ENCODE measurements at places on chromosomes 12 and 14. TPM values are rescaled to one million over a fixed set of nuclear protein-coding genes. Genes with fewer than 3 reads are reported as not detected.
A peak's percentile ranks its signal among the peaks of the same experiment; 100 is the strongest.

The PRIMA1 gene
- total RNA-seq = not detected

The GPR65 gene
- not detected for total RNA-seq

The KRT80 gene
- total RNA-seq = 27.3 TPM

The MON2 gene
- total RNA-seq = 54.0 TPM

The CHGA gene
- total RNA-seq = not detected

The EIF4B gene
- total RNA-seq = 1,149 TPM

The GPR162 gene
- total RNA-seq = not detected

The PLEKHD1 gene
- total RNA-seq = 0.10 TPM

The CCDC175 gene
- not detected for total RNA-seq

The RASSF8 gene
- total RNA-seq = 48.1 TPM

The KRT78 gene
- total RNA-seq = not detected

The RNASE3 gene
- not detected for total RNA-seq

DNA sequence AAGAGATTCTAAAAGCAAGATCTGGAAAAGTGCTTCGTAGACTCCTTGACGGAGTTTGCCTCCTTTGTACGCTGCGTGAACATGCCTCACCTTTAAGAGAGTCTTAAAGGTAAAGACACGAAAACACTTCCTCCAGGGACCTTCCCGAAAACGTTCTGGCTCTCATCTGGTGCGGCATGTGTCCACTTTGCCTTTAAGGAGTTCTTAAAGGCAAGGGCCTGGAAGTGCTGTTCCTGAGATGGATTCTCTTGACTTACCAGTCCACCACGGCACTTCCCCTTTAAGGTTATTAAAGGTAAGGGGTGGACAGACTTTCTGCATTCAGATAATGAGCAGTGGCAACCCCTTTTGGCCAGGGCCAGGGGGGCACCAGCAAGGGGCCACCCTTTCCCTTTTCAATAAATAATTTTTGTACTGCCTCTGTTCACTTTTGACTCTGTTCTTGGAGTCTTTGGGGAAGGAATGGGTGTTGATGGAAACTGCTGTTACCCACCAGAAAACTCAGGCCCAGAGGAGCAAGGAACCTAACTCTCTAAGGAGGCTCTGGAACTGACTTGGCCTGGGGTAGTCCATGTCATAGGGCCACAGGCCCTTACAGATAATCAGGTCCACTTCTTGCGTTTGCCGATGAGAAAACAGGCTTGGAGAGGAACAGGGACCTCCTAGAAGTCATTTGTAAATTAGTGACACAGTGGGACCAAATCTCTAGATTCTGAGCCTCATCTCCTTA lies 4.4 kb downstream of the REM2 start:
- peak; percentile 96 for DNase-seq

GRCh38 chr12:102565555-102565954 lies 85.2 kb upstream of the IGF1 start:
- no peak for DNase-seq

GRCh38 chr12:100953677-100954076 lies 159.1 kb downstream of the ANO4 start:
- DNase-seq = no peak

- peak; percentile 79 for DNase-seq
Measured at GRCh38 chr12:47033789-47034555, 45.4 kb upstream of the PCED1B start.

GRCh38 chr14:50249136-50249775 lies 17.9 kb upstream of the SOS2 start:
- no peak for DNase-seq

DNA sequence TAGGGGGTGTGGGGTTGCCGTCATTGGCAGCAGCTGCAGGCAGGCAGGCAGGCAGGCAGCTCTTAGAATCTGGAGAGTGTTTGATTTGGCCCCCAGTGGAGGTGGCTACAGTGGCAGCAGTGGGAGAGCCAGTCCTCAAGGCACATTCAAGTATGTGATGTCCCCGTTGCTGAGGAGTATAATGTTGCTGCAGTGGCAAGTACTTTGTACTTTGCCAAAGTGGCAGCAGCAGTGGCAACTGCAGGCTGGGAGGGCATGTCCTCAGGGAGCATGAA lies 147.1 kb downstream of the PAPOLA start:
- DNase-seq = no peak

DNA sequence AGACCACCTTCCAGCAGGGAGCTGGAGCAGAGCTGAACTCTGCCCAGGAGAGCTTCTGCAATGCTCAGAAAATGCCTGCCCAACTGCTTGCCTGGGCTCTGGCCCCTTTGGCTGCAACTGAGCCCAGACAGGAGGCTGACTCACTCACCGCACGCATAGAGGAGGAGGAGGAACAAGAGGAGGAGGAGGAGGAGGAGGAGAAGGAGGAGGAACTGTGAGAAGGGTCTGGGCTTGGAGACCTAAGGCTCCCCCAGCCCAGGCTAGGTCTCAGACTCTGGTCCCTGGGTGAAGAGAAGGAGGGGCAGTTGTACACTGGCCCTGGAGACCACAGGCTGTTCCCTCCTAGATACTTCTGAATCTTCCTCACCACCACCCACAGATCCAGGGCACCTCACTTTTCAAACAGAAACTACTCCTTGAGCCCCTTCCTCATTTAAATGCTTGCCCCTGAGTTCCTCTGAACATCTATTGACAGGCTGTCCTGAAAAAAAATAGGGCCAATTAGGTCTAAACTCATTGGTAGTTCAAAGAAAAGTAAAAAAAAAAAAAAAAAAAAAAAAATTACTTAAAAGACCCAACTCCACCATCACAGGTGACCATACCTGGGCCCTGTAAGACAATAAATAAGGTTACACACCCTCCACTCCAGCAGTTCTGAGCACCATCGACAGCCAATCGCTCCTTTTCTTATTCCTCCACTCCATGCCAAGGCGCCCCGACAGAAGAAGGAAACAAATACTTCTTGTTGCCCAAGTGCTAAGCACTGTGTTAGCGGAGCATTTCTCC lies 674 bp downstream of the VDR start:
- peak; percentile 69 for DNase-seq

DNA sequence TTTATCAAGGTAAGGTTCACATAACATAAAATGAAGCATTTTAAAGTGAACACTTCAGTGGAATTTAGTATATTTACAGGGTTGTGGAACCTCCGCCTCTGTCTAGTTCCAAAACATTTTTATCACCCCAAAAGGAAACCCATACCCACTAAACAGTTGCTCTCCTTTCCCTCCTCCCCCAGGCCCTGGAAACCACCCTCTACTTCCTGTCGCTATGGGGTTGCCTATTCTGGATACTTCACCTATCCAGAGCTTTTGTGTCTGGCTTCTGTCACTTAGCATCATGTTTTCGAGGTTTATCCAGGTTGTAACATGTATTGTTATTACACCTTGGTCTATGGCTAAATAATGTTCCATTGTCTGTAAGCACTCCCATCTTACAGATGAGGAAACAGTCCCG lies 27.7 kb upstream of the ZFP36L1 start:
- no peak for DNase-seq

GRCh38 chr12:44774815-44775411 lies 101.2 kb downstream of the NELL2 start:
- DNase-seq = no peak

DNA sequence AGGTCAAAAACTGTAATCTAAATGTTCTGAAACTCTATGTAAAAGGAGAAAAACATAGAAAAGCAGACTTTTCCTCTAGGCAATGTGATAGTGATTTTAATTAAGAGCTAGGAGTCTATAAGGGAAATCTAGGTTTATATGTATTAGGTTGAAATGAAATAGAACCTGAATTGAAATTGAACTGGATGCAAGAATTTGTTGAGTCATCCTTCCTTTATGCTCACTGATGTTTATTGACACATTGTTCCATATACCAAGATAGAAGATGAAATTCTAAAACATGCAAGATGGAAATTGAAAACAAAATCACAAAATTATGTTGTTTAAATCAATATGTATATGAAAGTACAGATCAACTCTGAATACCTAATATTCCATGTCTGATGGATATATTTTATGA lies 170.4 kb upstream of the FLRT2 start:
- no peak for DNase-seq

DNA sequence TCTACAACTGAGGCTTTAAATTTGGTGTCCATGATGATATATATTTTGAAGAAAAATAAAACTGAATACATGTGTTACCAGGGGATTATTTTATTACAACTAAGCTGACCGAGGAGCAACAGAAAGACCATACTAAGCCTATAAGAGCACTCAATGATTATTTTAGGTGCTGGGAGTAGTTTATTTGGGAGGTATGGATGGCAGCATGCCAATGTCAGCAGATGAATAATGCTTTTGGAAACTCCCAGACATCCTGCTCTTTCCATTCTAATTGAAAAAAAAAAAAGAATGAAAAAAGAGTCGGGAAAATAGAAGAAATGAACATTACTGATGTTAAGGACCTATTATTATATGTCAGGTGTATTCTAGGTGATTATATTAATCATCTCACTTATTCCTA lies 441.2 kb downstream of the BTG1 start:
- peak; percentile 36 for DNase-seq

DNA sequence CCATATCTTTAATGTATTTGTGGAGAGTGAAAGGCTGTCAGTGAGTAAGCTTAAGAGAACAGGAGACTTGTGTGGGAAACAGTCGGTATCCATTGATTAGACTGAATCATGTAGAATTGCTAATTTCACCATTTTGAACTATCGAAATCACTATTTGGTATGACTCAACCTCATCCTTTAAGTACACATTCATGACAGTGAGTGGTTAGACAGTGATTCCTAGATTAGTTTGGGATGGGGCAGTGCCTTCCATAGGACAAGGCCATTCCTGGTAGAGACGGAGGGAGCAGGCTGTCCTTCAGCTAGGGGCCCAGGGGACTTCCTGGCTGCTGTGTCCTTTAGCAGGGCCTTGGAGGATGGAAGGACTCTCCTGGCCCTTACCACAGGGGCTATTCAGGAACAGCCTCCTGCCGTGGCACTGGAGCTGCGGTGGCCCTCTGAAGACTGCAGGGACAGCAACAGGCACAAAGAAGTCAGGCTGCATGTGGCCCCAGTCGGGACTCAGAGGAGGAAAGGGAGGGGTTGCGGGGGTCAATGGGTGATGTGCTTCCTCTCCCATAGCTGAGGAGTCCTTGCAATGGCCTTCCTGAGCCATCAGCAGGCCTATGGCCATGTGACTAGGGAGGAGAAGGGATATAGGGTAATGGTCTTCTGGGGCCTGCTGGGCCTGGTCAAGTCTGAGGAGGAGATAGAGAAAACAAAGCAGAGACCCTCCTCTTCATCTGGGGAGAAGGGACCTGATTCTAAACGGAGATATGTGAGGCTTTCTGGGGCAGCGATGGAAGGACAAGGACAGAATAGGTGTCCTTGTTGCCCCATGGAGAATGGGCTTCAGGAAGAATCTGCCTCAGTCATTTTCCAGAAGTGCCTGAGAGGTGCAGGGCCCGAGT lies 11.2 kb downstream of the SERPINA1 start:
- DNase-seq = peak; percentile 41

- DNase-seq = peak; percentile 10
Measured at GRCh38 chr14:75905147-75905904, 76.5 kb downstream of the TGFB3 start.

DNA sequence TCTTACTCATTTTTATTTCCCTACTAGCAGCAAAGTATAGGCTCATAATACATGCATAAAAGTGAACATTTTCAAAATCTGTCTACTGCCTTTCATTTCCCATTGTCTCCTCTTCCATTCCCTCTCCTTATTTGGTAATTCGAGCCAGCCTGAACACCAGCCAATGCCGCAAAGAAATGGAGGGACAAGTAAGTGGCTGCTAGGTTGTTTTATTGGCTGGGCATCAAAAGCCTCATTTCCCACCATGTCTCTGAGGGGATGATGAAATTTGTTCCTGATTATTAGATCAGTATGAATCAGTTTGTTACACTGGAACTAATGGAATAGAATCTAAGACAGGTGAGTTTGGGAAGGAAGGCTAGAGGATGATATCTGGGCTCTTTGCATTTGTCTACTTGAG lies 143.5 kb downstream of the KCNA5 start:
- DNase-seq = no peak

GRCh38 chr14:105926373-105927095 lies 400.2 kb downstream of the TMEM121 start:
- DNase-seq = no peak

DNA sequence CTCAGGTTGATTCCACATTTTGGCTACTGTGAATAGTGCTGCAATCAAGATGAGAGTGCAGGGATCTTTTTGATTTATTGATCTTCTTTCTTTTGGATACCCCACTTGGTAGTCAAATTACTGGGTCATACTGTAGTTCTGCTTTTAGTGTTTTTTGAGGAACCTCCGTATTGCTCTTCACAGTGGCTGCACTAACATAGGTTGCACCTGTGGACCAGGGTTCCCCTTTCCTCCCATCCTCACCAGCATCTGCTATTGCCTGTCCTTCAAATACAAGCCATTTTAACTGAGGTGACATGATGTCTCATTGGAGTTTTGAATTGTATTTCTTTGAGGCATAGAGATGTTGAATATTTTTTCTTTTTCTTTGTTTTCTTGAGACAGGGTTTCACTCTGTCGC lies 152.5 kb upstream of the TMEM132C start:
- DNase-seq = no peak

GRCh38 chr12:94954948-94955592 lies 48.4 kb downstream of the NDUFA12 start:
- DNase-seq = no peak
